ENCODE measurements at places on chromosomes 11 and 22. TPM values are rescaled to one million over a fixed set of nuclear protein-coding genes. Genes with fewer than 3 reads are reported as not detected.

DNA sequence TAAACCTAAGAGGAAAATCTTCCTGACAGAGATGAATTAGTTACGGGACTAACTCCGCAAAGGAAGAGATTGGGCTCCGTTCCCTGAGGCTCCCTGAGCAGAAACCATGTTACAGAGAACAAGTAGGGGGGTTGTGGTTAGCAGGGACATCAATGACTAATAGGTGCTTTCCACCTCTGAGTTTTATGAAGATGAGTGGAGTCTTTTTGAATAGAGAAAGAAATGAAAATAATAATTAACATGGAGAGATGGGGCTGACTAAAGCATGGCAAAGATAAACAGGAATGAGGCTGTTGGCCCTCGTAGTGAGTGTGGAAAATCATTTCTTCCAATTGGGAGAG is 47.5 kb upstream of the PICALM start:
- no peak for DNase-seq

- DNase-seq = no peak
Measured at GRCh38 chr11:41978945-41979344, 519.5 kb upstream of the LRRC4C start.

GRCh38 chr11:291281-292210 is 2.6 kb downstream of the PGGHG start:
- no peak for DNase-seq

DNA sequence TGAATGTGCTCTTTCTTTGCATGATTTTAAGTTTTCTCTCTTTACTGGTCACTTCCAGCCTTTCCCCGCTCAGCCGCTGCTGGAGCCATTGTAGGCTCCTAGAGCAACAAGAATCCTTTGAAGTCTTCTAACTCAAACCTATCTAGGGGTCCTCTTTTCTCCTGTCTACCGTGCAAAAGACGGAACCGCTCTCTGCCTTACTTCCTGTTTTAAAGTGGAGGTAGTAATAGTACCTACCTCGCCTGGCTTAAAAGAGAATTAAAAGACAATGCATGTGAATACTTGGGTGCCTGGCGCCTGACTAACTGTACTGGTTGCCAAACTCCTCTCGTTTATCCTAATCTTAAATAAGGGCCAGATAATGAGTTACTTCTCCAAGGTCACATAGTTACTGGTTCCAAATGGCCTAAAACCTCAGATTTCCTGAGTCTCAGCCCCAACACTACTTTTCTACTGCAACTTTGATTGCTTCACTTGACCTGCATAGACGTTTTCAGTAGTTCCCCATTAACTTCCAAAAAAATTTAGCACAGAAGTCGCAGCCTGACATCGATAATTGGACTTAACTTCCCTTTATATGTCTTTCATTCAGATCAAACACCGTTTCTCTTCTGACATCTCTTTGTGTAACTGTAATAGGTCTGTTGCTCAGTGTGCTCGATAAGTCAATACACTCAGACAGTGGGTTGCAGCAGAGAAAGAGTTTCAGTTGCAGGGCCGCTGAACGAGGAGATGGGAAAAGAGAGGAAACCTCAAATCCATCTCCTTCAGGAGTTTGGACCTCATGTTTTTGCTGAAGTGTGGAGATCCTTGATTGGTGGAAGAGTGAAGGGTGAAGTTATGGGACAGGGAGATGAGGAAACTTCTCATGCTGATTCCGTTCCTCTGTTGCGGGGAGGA is 891 bp downstream of the SAMM50 start:
- DNase-seq = no peak

Gene KRTAP5-2
- not detected for total RNA-seq

Gene OTOG
- total RNA-seq = 0.06 TPM
